Germinal center (tissue), 1 donor: ENCODE measurements at places on chromosomes 16 and 17.

DNA sequence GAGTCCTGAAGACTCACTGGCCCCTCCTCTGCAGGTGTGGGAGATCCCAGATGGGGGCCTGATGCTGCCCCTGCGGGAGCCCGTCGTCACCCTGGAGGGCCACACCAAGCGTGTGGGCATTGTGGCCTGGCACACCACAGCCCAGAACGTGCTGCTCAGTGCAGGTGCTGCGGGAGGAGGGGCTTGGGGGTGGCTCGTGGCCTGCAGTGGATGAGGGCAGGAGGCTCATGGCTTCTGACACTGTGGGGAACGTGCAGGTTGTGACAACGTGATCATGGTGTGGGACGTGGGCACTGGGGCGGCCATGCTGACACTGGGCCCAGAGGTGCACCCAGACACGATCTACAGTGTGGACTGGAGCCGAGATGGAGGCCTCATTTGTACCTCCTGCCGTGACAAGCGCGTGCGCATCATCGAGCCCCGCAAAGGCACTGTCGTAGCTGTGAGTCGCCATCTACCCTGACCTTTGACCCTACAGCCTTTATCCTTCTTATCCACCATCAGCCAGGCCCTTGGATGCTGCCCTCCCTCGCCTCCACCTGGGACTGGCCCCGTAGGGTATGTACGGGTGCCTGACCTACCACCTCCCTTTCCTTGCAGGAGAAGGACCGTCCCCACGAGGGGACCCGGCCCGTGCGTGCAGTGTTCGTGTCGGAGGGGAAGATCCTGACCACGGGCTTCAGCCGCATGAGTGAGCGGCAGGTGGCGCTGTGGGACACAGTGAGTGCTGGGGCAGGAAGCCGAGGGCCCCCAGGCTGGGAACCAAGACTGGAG lies 3.6 kb downstream of the CORO1A start:
- peak; percentile 55 for DNase-seq

- DNase-seq: no peak
Observed at GRCh38 chr16:78903843-78904242, 696.7 kb downstream of the MAF start.

- DNase-seq: no peak
Observed at GRCh38 chr17:56765449-56765848, 68.3 kb downstream of the C17orf67 start.

GRCh38 chr16:83037102-83037501 lies 410.3 kb downstream of the CDH13 start:
- no peak for DNase-seq

GRCh38 chr16:1963806-1964505 lies 670 bp downstream of the RPS2 start:
- no peak for DNase-seq

DNA sequence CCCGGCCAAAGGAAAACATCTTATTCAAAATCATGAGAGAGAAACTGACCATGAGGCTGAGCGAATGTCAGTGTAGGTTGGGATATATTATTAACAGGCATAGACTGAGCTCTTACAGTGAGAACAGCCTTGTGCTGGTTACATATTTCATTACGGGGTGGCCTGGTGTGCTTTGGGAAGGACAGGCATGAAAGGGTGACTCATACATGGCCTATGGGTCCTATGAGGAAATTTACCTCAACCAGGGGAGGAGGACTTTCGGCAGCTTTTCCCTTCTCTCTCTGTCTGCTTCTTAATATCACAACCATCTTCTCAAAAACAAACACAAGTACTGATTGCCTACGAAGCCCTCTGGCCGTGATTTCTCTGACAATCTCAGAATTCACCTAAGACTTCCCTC lies 579.1 kb downstream of the CDH13 start:
- no peak for DNase-seq

- DNase-seq: peak; percentile 32
Observed at GRCh38 chr16:66275775-66276428, 90.6 kb upstream of the CDH5 start.
